ENCODE measurements at places on chromosomes 1 and 21. TPM values are rescaled to one million over a fixed set of nuclear protein-coding genes. Genes with fewer than 3 reads are reported as not detected.
A peak's percentile ranks its signal among the peaks of the same experiment; 100 is the strongest.

DNA sequence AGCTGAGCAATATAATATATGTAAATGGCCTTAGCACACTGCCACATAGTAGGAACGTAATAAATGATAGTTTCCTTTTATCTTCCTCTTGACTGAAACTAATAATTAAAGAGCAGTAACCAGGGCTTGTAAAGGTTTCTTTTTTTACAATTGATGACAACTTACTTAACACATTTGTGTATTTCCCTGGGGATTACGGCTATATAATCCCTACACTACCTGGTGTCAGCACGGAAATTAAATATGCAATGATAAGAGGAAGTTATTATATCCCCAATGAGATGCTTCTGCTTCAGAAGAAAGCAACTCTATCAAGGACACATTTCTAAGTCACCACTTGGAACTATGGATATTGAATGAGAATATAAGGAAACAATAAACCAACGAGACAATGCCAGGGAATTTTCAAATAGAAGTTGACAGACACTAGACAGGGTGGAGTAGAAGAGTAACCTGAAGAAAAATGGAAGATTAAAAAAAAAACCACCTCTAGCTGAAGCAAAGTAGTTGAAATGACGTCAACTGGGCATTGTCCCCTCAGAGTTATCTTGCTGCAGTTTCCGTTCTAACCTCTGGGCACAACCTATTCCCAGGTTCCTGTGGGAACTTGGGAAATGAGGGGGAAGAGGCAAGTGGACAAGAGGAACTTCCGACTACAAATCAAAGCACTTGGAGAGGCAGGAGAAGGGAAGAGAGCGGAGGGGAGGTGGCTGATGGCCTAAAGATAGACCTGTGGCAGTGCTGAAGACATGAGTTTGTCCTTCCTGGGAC, 66.5 kb downstream of the PLPP3 start:
- H3K4me1 ChIP-seq, result no peaks in the 10 kb centered on the region
- no peak for ATAC-seq
- no peak overlapping the region for H3K27ac ChIP-seq
- H3K4me3 ChIP-seq, result no peak overlapping the region

GRCh38 chr1:29482991-29483390, 246.7 kb downstream of the PTPRU start:
- no peak overlapping the region for H3K4me3 ChIP-seq
- peaks cover 30% of the 10 kb centered on the region for H3K27me3 ChIP-seq
- no peak overlapping the region for H3K27ac ChIP-seq
- no peak for ATAC-seq
- no peaks in the 10 kb centered on the region for H3K4me1 ChIP-seq
- no peaks in the 10 kb centered on the region for H3K36me3 ChIP-seq

DNA sequence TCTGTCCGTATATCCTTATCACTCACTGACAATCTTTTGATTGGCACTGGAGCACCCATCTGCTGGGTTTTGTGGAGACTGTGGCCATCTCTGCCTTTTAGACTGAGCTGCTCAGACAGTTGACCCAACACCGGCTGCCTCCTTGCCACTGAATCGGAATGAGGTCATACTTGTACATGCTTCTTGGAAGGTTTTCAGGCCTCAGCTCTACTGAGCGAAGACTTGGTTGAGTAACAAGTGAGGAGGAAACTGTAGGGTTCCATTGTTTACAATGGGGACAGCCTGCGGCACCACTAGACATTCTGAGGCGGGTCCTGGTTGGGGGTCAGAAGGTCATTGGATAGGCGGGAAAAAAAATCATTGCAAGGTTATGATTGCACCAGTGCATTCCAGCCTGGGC, 320.3 kb downstream of the KIF26B start:
- no peak overlapping the region for H3K27ac ChIP-seq
- ATAC-seq, result no peak
- no peaks in the 10 kb centered on the region for H3K4me1 ChIP-seq
- peaks cover 4% of the 10 kb centered on the region for H3K27me3 ChIP-seq
- no peaks in the 10 kb centered on the region for H3K36me3 ChIP-seq

DNA sequence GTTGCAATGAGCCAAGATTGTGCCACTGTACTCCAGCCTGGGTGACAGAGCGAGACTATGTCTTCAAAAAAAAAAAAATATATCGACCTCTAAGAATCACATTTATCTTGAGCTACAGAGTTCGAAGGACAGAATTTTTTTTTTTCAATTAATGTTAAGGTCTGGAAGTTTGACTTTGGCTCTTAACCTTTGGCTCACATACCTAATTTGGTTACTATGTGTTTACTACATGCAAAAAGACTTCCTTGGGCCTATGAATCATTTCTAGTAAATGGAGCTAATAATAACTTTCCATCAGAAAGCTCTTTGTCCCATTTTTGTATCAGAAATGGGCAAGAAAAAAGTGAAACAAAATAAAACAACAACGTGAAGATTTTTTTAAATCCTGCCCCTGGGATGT, 351.2 kb downstream of the SMYD3 start:
- ATAC-seq, result no peak
- H3K27ac ChIP-seq, result no peak overlapping the region
- H3K27me3 ChIP-seq, result no peaks in the 10 kb centered on the region

GRCh38 chr1:173997791-173998190, 24.4 kb downstream of the RC3H1 start:
- H3K36me3 ChIP-seq, result peaks cover 26% of the 10 kb centered on the region
- H3K4me3 ChIP-seq, result no peak overlapping the region
- no peak for ATAC-seq
- no peak overlapping the region for H3K27ac ChIP-seq
- H3K27me3 ChIP-seq, result no peaks in the 10 kb centered on the region

DNA sequence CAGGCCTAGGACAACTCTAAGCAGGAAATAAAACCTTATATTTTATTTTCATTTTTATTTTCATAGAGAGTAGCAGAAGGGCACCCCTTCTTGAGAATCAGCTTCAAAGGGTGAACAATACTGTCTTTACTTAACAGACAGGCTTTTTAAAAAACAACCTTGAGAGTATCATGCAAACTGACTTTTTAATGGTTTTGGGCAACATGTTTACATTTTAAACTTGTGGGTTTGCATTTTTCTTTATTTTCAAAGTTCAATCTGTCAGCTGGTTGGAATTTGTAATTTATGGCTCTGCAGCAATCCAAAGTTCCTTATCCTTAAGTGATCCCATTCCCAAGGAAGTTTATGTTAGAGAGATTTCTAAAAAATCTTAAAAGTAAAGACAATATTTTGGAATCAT, 392.3 kb upstream of the ADAMTS5 start:
- H3K27me3 ChIP-seq, result no peaks in the 10 kb centered on the region
- H3K27ac ChIP-seq, result no peak overlapping the region
- H3K36me3 ChIP-seq, result no peaks in the 10 kb centered on the region
- H3K4me1 ChIP-seq, result no peaks in the 10 kb centered on the region
- H3K4me3 ChIP-seq, result no peak overlapping the region

DNA sequence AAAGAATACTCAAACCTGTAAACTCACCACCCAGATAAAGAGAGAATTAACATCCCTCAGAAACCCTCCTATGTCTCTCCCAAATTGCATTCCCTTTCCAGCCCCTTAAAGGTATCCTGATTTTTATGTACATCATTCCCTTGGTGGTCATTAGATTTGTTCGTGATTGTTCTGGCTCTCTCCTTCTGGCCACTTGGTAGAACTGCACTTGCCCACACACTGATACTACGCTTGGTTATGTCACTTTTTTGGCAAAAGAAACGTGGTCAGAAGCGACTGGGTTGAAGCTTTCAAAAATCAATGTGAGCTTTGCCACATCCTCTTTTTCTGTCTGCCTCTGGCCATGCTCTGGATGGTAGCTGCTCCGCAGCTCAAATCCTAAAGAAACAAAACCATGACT, 76.3 kb downstream of the KRTAP19-8 start:
- H3K36me3 ChIP-seq, result no peaks in the 10 kb centered on the region
- ATAC-seq, result no peak
- H3K27me3 ChIP-seq, result peaks cover 4% of the 10 kb centered on the region
- no peak overlapping the region for H3K27ac ChIP-seq
- no peaks in the 10 kb centered on the region for H3K4me1 ChIP-seq

DNA sequence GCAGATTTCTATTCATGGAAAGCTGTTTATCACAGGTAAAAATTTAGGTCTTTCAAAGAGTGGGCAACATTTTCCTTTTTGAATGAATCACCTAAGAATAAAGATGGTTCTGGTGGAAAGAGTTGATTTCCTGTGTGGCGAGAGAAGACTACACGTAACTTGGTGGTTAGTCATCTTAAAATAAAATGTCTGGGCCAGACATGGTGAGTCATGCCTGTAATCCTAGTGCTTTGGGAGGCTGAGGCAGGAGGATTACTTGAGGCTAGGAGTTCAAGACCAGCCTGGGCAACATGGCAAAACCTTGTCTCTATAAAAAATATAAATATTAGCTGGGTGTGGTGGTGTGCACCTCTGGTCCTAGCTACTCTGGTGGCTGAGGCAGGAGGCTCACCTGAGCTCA, 65.7 kb downstream of the DISP1 start:
- H3K27me3 ChIP-seq, result no peaks in the 10 kb centered on the region
- no peaks in the 10 kb centered on the region for H3K36me3 ChIP-seq
- ATAC-seq, result peak; percentile 94
- no peak overlapping the region for H3K4me3 ChIP-seq

DNA sequence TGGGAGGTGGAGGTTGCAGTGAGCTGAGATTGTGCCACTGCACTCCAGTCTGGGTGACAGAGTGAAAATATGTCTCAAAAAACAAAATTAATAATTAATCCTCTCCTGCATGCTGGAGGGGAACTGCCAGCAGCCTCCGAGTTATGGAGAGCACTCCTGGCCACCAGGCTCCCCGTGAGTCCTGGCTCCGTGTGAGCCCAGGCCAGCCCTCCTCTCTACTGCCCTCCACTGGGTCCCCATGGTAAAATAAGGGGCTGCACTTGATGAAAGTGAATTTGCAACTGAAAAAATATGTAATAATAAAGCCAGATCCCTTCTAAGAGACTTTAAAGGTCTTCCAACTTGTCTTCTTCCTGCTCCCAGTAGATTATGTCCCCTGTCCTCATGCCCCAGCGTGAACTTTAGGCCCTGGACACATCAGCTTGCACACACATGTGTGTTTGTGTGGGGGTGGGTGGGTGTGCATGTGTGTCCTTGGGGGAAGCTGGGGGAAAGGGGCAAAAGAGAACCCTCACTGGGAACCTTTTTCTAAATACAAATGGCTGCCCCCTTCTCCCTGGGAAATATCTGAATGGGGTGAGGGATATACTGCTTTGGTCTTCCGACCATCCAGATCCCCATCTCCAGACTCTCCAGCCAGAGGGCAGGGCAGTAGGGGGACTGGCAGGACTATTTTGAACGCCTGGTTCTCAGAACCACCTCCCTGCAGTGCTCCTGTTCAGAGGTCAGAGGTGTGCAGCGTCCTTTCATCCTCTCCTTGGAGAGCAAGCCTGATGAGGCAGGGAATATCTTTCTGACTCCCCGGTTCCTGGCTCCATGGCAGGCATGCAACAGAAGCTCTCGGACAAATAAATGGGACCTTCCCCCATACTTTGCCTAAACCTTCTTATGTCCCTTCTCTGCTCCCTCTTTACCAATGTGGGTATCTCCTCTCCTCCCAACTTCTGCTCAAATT, 26.2 kb downstream of the NEK2 start:
- peaks cover 4% of the 10 kb centered on the region for H3K27me3 ChIP-seq
- no peak for ATAC-seq
- no peaks in the 10 kb centered on the region for H3K36me3 ChIP-seq
- H3K27ac ChIP-seq, result no peak overlapping the region

Gene OR2T35
- not detected for total RNA-seq

- no peaks in the 10 kb centered on the region for H3K36me3 ChIP-seq
- no peak for ATAC-seq
- H3K4me1 ChIP-seq, result no peaks in the 10 kb centered on the region
- H3K27me3 ChIP-seq, result no peaks in the 10 kb centered on the region
These were observed 9.6 kb upstream of the RFX5 start for GRCh38 chr1:151356696-151357095.

DNA sequence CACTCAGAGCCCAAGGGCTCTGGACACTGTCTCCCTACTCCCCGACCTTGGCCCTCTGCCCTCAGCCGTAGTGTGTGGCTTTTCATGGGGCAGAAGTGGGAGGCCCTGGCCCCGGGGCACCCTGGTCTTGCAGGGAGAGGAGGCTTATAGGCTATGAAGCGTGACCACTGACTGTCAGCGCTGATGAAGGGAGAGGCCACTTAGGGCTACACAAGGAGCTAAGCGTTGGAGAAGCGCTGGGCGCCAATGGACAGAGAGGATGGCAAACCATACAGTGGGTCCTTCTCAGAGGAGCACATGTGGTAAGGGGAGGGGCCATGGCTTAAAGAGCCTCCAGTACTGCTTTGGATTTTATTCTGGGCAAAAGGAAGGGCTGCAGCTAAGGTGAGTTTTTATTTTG, 7.9 kb downstream of the CRABP2 start:
- H3K4me3 ChIP-seq, result no peak overlapping the region
- peaks cover 46% of the 10 kb centered on the region for H3K27me3 ChIP-seq
- H3K36me3 ChIP-seq, result no peaks in the 10 kb centered on the region
- H3K4me1 ChIP-seq, result peaks cover 6% of the 10 kb centered on the region

Gene HUNK
- 0.61 TPM for total RNA-seq

GRCh38 chr1:19035377-19036040, 79.0 kb upstream of the IFFO2 start:
- no peak overlapping the region for H3K4me3 ChIP-seq
- H3K27me3 ChIP-seq, result peaks cover 17% of the 10 kb centered on the region
- no peaks in the 10 kb centered on the region for H3K36me3 ChIP-seq
- H3K4me1 ChIP-seq, result no peaks in the 10 kb centered on the region
- no peak overlapping the region for H3K27ac ChIP-seq
- no peak for ATAC-seq

GRCh38 chr1:90502696-90503095, 214.4 kb downstream of the BARHL2 start:
- no peak overlapping the region for H3K4me3 ChIP-seq
- peaks cover 3% of the 10 kb centered on the region for H3K27me3 ChIP-seq
- no peaks in the 10 kb centered on the region for H3K4me1 ChIP-seq

DNA sequence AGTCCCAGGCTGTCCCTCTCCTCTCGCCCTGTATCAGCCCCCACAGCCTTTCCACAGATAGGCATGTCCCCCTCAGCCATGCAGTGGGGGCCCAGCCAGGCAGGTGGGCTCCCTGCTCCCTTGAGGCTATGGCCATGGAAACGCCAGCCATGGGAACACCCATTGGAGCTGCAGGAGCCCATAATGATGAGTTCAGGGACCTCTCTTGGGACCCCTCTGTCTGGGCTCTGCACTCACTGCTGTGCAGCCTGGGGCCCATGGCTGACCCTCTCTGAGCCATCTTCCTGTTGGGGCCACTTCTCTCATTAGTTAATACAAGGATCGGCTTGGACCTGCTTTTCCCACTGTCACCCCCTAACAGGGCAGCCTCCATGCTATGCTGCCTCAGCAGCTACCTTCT, 33.2 kb downstream of the WNT3A start:
- H3K4me3 ChIP-seq, result no peak overlapping the region
- H3K27me3 ChIP-seq, result peaks cover 3% of the 10 kb centered on the region
- no peaks in the 10 kb centered on the region for H3K36me3 ChIP-seq

- H3K27me3 ChIP-seq, result peaks cover 5% of the 10 kb centered on the region
- no peak overlapping the region for H3K4me3 ChIP-seq
- H3K36me3 ChIP-seq, result no peaks in the 10 kb centered on the region
- no peak overlapping the region for H3K27ac ChIP-seq
These were observed 6.8 kb upstream of the KIF17 start for GRCh38 chr1:20724364-20725188.

- ATAC-seq, result peak; percentile 64
- peaks cover 2% of the 10 kb centered on the region for H3K27me3 ChIP-seq
- peaks cover 9% of the 10 kb centered on the region for H3K4me1 ChIP-seq
- no peak overlapping the region for H3K27ac ChIP-seq
- no peaks in the 10 kb centered on the region for H3K36me3 ChIP-seq
- no peak overlapping the region for H3K4me3 ChIP-seq
These were observed 3.3 kb upstream of the FCRL6 start for GRCh38 chr1:159798893-159799292.
